Kasumi-1 (cell line): ENCODE measurements at places on chromosomes 13 and 19.

- DNase-seq, result peak; percentile 26
Measured at GRCh38 chr13:46401432-46401831, 14.4 kb upstream of the RUBCNL start.

GRCh38 chr13:46386392-46387063, 524 bp downstream of the RUBCNL start:
- no peak for DNase-seq

GRCh38 chr13:48508011-48508410, 24.9 kb downstream of the RCBTB2 start:
- no peak for DNase-seq

DNA sequence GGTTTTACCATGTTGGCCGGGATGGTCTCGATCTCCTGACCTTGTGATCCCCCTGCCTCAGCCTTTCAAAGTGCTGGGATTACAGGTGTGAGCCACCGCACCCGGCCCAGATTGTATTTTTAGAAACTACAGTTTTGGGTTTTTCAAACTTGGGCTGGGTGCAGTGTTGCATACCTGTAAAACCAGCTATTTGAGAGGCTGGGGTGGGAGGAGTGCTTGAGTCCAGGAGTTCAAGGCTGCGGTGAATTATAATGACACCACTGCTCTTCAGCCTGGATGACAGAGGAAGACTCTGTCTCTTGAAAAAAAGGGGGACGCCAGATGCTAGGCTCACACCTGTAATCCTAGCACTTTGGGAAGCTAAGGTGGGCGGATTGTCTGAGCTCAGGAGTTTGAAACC, 4.2 kb downstream of the CHAF1A start:
- no peak for DNase-seq

DNA sequence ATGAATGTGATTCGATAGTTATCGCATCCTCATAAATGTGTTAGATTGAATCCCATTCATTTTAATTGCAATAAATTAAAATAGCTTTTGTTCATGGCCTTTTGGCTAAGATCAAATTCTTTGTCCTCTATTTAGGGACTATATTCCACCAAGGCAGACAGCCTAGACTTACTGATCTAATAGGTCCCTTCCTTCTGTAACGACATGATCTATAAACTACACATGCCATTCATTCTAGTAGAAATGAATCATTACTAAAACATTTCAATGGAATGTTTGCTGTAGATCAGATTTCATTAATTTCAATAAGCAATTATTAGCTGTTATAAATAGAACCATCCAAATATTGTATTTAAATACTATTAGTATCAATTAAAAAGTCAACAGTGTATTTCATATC, 526.6 kb upstream of the KLHL1 start:
- DNase-seq, result no peak

DNA sequence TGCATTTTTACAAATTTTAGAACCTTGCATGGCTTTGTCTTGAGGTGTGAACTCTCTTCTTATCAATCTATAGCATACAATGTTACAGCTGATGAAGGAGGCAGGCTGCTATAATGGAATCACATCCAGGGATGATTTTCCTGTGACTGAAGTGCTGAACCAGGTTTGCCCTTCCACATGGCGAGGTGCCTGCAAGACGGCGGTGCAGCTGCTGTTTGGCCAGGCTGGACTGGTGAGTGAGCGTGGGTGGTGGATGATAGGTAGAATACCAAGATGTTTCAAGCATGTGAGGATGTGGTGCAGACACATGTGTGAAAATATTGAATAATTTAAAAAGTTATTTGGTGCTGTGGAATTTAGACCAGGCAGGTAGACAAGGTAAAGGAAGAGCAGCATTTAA, 34.9 kb upstream of the GPI start:
- DNase-seq, result no peak

DNA sequence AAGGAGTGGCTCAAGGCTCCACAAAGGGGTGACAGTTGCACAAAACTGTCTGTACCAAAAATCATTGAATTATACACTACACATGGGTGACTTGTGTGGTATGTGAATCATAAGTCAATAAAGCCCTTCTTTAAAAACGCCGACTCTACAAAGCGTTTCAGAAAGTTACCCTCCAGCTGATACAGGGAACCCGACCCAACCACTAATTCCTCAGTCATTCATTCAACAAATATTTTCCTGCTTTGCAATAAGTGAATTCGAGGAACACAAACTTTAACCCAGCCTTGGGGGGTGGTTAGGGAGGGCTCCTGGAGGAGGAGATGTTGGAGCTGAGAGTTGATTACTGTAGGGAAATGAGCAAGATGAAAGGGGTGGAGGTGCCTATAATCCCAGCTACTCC, 32.0 kb downstream of the LTBP4 start:
- DNase-seq, result no peak

DNA sequence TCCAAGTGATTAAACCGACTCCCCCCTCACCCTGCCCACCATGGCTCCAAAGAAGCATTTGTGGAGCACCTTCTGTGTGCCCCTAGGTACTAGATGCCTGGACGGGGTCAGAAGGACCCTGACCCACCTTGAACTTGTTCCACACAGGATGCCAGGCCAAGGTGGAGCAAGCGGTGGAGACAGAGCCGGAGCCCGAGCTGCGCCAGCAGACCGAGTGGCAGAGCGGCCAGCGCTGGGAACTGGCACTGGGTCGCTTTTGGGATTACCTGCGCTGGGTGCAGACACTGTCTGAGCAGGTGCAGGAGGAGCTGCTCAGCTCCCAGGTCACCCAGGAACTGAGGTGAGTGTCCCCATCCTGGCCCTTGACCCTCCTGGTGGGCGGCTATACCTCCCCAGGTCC, 2.0 kb downstream of the APOE start:
- DNase-seq, result no peak

- DNase-seq, result no peak
Measured at GRCh38 chr13:39485314-39485700, 117.7 kb downstream of the LHFPL6 start.

- DNase-seq, result no peak
Measured at GRCh38 chr19:28397800-28398199, 815.2 kb downstream of the UQCRFS1 start.

GRCh38 chr13:43573802-43574514, 212.8 kb downstream of the ENOX1 start:
- DNase-seq, result peak; percentile 22

DNA sequence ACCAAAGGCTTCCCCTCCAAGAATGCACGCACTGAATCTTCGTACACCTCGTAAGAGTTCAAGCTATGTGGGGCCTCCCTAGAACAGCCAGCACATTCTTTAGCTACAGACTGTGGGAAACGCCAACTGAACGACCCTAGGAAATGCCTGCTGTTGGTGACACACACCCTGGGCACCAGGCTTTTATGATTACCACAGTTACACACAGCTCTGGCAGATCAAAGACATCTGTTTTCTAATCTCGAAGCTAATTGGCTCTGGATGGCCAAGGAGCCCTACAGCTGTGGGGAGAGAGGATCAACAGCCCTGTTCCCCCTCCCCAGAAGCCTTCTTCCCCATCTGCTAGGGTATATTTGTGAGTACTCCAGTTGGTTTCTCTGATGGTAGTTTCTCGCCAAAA, 123.0 kb downstream of the COL4A1 start:
- no peak for DNase-seq

DNA sequence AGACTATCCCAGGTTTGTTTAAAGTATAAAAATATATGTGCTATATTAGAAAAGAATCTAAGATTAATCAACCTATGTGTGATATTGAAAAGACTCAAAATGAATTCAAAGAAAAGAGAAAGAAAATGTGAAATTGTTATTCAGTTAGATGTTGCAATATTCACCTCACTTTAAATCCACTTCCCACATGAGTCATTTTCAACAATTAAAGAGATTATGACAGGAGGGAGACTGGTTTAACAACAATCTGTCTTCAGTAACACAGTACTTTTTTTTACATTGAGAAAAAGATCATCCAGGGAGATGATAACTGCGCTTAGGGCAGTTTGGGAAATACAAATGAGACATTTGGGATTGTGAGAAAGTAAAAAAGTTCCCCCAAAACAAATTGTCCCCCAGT, 1246.2 kb downstream of the SLITRK1 start:
- peak; percentile 9 for DNase-seq

DNA sequence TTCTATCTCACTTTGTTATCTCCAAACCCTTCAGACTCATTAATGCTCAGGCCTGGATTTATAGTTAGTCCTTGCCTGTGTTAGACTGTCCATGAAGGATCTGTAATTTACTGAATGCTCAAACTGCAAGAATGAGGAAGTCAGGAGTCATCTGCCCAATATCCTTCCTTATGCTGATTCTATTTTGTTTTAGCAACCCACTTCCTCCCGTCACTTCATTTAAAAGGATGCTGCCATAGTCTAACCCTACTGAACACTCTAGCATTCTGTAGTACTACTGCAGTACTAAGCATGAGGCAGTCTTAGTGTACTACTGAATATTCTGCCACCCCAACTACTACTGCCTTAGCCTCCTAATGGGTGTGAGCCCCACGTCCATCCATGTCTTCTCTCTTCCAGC, 1.5 kb downstream of the FCAR start:
- DNase-seq, result peak; percentile 91

GRCh38 chr19:17953869-17954268, 13.0 kb upstream of the KCNN1 start:
- DNase-seq, result no peak

GRCh38 chr13:106628936-106629659, 61.2 kb upstream of the ARGLU1 start:
- no peak for DNase-seq
